Esophagus mucosa (tissue), 1 donor: ENCODE measurements at places on chromosomes 16 and 17. TPM values are rescaled to one million over a fixed set of nuclear protein-coding genes. Genes with fewer than 3 reads are reported as not detected.

- ATAC-seq: no peak
Measured at GRCh38 chr16:59046335-59046734, 312.2 kb upstream of the GOT2 start.

- no peak for ATAC-seq
Measured at GRCh38 chr17:2251098-2251497, 52.5 kb downstream of the SMG6 start.

DNA sequence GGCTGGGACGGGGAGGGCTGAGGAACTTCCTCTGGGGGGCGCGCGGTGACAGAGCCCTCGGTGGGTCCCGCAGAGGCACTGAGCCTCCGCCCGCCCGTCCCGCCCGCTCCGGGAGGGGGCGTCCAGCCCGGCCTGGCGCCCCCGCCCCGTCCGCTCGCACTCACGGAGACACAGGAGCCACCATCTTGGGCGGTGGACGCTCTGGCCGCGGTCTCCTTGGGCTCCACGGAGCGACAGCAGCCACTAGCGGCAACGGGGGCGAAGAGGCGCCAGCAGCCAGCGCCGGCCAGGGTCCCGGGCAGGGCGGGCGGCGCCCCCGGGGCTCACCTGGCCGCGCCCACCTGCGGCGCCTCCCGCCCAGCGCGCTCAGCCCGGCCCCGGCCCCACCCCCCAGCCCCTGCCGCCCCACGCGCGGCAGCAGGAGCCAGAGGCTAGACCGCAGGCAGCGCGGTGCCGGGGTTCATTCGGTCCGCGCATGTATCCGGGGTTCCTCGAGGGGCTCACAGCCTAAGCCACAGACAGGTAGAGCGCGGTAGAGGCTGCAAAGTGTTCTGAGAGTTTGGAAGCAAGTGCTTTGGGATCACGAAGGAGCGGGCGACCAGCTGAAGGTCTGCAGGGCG lies at the start of gene C17orf113:
C17orf113 (minus strand) TSS at position 209 of the 620 bp plus-strand sequence. CDS start 7,225 bp downstream, outside the sequence.
- peak; percentile 63 for ATAC-seq

DNA sequence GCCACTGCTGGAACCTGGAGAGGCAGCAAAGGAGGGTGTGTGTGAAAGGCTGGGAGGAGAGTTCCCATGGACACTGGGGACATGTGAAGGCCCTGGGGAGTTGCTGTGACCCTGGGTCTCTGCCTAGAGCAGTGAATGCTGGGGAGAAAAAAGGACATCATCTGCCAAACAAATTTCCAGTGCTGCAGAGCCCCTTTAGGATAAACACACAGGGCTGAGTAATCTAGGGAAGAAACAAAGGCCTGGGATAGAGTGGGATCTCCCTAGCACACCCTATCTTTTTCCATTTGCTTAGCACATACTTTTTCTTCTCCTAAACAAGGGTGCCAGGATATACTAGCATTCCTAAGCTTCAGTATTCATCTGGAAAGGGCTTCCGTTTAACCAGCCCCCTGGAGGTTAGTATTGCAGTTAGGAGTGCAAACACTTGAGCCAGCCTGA lies 3.3 kb upstream of the HIGD1B start:
- no peak for ATAC-seq

DNA sequence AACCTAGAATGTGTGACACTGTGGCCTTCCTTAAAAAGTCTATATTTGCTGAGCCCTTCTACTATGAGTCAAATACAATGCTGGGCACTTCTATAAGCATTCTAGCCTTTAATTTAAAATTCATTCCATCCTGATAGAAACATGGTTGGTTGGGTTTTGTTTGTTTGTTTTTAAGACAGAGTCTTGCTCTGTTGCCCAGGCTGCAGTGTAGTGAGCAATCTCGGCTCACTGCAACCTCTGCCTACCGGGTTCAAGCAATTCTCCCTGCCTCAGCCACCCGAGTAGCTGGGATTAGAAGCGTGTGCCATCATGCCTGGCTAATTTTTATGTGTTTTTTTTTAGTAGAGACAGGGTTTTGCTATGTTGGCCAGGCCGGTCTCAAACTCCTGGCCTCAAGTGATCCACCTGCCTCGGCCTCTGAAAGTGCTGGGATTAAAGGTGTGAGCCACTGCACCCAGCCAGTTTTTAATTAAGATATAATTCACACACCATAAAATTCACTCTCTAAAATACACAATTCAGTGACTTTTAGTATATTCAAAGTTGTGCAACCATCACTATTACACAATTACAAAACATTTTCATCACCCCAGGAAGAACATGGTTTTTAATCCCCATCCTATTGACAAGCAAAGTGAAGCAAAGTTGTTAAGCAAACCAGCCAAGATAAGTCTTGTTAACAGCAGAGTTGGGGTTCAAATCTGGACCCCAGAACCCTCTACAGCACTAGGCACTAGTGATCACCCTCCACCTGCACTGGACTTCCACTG lies 42.8 kb downstream of the CMTM4 start:
- ATAC-seq: no peak

The CBX8 gene
- 3.8 TPM for total RNA-seq

- ATAC-seq: no peak
Measured at GRCh38 chr17:59972778-59973177, 8.2 kb upstream of the RNFT1 start.

- no peak for ATAC-seq
Measured at GRCh38 chr17:55303701-55304145, 39.0 kb downstream of the HLF start.

- ATAC-seq: no peak
Measured at GRCh38 chr16:9465161-9465560, 373.7 kb downstream of the HAPSTR1 start.

The SPNS2 gene
- total RNA-seq: 33.9 TPM

DNA sequence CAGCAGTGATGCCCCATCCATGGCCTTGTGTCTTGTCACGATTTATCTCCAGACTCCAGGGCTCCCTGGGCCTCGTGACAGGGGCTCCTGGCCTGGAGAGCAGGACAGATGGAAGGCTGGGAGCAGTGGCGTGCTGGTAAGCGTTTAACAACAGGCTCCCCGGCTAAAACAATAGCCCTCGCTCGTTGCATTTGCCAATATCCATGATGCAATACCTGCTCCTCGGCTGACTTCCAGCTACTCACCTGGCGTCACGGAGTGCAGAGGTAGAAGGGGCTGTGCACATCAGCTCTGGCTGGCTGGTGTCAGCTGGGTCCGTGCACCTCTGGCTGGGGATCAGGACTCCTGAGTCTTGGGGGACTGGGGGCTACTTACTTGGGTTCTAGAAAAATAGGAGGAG lies 1.5 kb upstream of the BICDL2 start:
- ATAC-seq: peak; percentile 57

The SPDYE4 gene
- not detected for total RNA-seq

DNA sequence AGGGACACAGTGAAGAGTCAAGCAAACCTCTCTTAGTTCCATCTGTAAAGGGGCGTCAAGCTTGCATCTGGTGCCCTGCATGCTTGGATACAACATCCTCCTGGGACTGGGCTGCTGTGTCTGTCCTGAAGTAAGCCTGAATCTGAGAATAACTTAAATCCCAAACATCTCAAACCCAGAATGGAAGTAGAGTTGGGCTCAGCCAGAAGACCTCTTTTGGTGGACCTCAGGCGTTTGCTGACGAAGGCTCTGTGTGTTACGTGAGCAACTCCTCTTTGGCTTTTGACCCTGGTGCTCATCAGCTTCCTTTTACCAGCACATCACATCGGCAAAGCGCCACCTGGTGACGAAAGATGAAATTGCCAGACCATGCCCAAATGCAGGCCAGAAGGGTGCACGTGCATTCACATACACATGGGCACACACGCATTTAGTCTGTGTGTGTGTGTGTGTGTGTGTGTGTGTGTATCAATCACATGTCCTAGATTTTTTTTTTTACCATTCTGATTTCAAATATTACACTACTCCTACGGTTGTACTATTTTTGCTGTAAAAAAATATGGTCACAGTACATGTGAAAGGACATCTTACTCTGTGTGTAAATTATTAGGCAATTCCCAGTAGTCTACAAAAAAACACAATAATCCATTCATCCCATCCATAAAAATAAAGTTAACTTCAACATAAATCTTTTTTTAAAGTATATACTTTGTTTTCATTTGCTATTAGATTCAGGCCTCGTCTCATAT lies 41.1 kb upstream of the FOXJ1 start:
- peak; percentile 89 for ATAC-seq

- no peak for ATAC-seq
Measured at GRCh38 chr16:59759296-59759695, 1025.2 kb upstream of the GOT2 start.

DNA sequence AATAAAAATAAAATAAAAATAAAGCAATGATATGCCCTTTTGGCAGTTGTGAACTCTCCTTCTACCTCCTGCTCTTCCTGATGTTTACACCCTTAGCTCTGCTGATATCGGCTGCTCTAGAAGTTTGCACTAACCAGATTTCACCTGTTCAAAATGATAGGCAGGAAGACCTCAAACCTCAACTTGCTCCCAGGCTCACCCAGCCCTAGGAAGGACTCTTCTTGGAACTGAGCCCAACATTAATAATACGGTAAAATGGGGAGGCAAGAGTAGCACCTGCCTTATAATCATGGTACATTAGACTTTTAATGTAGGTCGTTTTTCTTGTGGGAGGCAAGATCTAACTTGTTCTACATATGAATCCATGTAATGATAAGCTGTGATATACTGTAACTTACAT lies 61.2 kb upstream of the MED13 start:
- ATAC-seq: no peak

DNA sequence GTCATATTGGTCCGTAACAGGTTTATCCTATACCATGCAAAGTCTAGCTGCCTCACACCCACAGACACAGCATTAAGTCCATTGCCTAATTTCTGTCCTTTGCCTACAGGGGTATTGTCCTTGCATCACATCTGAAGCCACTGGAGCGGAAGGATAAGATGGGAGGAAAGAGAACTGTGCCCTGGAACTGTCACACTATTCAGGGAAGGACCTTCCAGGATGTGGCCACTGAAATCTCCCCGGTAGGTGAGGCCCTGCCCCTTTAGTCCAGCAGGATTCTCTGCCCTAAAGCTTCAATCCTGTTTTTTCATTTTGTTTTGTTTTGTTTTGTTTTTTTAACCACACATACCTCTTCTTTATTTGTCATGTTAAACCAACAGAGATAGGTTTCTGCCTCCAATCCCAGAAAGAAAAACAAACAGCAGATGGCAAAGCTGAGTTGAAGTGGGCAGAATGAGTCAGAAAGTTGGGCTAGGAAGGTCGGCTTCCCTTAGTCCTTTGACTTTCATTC lies 2.2 kb upstream of the EFTUD2 start:
- no peak for ATAC-seq

GRCh38 chr17:32323811-32324491 lies 18.0 kb downstream of the C17orf75 start:
- peak; percentile 20 for ATAC-seq

GRCh38 chr16:30414159-30414558 lies 6.8 kb downstream of the ZNF771 start:
- ATAC-seq: no peak

- no peak for ATAC-seq
Measured at GRCh38 chr17:74474043-74474792, 7.8 kb downstream of the CD300A start.

GRCh38 chr17:19306160-19307111 lies 56.1 kb downstream of the B9D1 start:
- ATAC-seq: peak; percentile 24

The C17orf50 gene
- total RNA-seq: not detected

- no peak for ATAC-seq
Measured at GRCh38 chr16:86133847-86134375, 234.9 kb downstream of the IRF8 start.
